ENCODE measurements at places on chromosomes 2 and 18.

DNA sequence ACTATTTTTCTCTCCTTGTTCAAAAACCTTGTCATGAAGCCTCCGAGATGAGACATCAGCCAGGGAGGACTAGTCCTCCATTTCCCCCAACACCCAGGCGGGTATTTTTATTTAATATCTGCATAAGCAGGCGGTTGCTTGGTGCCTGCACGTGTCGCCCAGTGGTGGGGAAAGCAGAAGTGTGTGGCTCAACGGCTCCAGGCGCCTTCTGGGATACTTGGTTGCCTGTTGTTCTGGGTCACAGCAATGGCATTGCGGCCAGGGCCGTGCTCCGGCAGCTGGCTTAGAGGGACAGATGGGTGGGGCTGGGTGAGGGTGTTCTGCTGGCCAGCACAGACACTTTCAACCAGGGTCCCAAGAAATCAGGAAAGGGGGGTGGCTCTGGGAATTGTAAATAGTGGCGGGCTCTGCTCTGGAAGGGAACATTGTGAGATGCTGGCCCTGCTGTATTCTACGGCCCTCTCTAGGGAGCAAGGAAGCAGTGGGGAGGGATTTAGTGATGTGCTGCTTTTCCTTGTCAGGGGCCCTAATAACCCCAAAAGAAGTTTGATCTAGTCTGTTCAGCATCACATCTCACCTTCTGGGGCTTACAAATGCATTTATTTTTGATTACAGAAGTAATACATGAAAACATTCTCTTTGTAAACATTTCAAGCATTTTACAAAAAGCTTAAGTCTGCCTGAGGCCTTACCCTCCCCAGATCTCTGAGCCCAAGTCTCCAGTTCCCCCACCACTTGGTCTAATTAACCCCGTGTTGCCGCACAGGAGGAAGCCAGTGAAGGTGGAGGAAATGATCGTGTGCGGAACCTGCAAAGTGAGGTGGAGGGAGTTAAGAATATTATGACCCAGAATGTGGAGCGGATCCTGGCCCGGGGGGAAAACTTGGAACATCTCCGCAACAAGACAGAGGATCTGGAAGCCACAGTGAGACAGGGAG, 1.1 kb downstream of the VAMP8 start:
- DNase-seq: no peak

DNA sequence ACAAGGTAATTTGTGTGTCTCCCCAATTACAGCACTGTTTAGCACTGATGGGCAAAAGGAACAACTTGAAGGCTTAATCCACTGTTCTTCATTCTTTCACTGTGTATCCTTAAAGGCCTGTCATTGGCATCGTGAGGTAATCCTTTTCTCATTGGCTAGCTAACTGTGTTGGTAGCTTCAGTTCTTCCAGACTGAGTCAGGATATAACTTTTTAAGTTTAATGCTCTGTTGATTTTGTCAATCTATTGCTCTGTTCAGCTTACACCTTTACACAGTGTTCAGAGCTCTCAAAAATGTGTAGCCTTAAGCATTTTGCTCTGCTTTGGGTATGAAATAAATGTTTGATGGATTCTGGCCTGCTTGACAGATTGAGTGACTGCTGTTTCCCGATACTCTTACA, 148.2 kb downstream of the KIAA1328 start:
- no peak for DNase-seq

DNA sequence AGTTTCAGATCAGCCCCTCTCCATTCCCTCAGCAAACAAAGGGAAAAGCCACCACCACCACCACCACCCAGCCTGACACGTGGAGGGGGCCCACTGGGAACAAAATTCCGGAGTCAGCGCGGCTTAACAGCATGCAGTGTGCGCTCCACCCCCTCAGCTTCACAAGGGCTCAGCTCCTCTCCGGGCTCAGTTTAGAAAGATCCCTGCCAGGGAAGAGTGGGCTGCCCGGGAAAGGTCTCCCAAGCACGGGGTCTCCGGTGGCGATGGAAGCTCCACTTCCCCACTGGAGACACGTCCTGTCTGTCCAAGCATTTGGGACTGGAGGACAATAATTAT, 55.7 kb downstream of the SNORC start:
- no peak for DNase-seq

DNA sequence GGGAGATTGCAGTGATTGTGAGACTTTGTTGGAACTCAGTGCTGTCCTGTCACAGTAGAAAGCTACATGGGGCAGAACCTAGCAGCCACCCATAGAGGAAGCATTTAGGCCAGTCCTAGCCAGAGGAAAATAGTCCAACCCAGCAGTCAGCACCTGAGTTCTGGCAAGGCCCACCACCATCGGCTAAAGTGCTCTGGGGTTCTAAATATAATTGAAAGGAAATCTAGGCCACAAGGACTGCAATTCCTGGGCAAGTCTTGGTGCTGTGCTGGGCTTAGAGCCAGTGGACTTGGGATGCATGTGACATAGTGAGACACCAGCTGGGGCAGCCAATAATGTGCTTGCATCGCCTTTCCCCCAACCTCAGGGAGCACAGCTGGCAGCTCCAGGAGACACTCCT, 28.9 kb upstream of the ACTR2 start:
- DNase-seq: no peak

DNA sequence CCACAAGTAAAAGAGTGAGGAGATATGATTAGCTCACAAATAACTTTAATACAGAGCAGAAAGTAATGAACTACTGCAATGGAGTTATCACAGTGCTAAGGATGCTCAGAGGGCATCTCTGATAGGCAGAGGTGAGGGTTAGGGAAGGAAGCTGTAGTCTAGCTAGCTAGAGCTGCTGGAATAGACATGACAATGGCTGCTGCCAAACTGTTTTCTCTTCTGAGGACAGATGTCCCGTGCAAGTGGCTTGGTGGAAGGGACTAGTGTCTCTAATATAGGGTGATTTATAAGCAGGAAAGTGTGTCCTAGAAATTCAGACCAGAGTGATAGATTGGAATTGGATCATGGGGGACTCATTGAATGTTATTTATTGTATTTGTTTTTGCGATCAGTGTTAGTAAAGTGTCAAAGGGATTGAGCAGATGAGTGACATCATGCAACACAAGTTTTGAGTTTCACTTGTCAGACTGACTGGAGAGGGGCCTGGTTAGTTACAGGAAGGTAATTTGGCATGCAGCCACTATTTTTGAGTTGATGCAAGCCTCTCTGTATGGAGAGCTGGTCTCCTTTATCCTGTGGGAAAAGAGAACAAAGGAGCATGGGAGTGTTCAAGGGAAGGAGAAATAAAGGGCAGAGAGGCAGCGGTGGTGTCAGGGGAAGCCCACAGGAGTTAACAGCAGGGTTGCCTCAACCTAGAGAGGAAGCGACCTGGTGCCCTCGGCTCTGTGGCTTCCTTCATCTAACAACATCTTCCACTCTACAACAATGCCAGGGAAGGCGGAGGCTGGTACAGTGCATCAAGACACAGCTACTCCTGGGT, 1.9 kb downstream of the CTLA4 start:
- DNase-seq: no peak

- no peak for DNase-seq
Measured at GRCh38 chr2:179720173-179720772, 141.1 kb downstream of the ZNF385B start.

DNA sequence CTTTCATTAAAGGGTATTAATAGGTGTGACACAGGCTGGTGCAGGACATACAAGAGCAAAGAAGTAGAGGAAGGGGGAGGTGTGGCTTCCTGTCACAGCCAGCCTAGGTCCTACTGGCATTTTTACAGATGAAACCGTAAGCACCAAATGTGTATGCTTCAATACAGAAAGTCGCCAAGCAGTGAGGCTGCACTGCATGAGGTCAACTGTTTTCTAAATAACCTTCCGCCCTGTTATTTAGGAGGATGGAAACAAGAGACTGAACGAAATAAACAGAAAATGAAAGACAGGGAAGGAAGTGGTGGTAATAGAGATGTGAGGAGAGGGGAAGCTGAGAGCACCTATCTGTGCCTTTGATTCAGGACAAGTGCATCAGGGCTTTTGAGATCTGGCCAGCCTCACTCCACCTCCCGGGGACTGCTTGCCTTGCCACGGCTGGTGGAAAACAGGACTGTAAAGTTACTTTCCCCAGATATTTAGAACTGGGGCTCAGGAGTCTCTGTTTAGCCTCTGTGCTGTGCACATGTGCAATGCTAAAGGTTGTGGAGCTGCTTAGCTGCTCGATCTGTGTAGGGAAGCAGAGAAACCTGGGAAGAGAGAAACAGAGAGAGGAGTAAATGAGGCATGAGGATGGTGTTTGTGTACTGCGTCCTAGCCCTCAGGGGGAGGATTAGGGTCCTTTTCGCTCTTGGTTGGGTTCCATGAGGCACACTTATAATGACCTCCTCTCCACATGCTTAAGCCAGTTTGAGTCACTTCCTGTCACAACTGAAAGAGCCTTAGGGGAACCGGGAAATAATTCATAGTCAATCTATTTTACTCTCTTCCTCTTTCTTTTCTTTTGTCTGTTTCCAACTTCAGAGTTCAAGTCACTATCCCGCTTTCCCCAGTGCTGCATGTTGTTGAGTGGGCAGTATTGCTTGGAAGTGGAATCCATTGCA, 62.3 kb upstream of the BOD1L2 start:
- DNase-seq: no peak

GRCh38 chr18:78977637-78978348, 1.8 kb upstream of the SALL3 start:
- DNase-seq: no peak

GRCh38 chr2:65922794-65923193, 490.4 kb upstream of the SPRED2 start:
- DNase-seq: no peak

- no peak for DNase-seq
Measured at GRCh38 chr2:197259470-197259999, 51.0 kb downstream of the ANKRD44 start.

- DNase-seq: no peak
Measured at GRCh38 chr18:51527826-51528225, 330.3 kb upstream of the MEX3C start.

DNA sequence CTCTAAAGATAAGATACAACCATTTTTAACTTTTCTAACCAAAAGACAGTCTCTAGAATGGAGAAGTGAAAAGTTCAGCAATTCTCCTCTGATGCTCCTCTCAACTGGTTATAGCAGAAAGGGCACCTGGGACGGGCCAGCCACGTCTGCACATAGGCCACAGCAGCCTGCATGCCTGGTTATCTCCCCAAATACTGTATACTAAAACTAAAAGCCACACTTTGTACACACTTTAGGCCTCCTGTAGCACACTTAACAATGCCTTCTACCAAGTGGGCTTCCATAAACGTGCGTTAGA, 179.1 kb downstream of the ANKRD44 start:
- DNase-seq: no peak

DNA sequence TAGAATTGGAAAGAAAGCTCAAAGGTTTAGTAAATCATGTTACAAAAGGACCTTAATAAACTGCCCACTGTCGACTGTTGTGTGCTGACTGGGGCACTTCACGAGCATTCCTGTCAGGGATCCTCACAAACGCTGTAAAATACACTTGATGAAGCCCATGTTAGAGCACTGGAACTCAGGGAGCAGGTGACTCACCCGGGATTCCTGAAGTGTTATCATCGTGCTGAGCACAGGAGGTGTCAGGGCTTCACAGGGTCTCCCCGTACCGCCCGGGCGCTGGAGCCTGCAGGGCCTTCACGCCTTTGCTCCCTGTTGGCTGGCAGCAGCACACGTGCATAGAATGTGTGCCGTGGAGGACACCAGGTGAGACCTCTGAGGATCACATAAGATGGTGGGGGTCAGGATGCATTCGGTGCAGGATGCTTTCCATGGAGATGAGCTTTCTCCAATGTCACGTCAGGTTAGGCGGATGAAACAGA, 187.3 kb downstream of the SNTG2 start:
- no peak for DNase-seq

DNA sequence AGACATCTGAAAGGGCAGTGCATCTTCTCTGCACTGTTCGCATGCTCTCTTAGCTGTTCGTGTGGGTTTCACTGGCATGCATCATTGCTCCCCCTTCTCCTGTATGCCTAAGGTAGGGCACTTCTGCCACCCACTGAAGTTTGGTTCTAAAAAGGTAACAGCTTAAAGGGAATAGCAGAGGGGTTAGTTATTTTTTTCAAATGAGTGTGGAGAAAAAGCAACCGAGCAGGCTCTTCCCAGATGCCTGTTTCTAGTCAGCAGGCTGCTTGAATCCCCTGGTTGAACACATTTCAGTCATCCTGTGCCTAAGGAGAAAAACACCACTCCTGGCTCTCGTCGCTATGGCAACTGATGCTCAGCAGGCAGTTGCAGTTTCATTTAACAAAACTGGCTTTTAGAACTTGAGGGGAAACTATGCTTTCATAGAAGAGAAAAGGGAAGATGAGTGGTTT, 69.8 kb upstream of the GALNT3 start:
- DNase-seq: no peak

GRCh38 chr2:188326669-188327301, 35.1 kb downstream of the GULP1 start:
- DNase-seq: no peak

DNA sequence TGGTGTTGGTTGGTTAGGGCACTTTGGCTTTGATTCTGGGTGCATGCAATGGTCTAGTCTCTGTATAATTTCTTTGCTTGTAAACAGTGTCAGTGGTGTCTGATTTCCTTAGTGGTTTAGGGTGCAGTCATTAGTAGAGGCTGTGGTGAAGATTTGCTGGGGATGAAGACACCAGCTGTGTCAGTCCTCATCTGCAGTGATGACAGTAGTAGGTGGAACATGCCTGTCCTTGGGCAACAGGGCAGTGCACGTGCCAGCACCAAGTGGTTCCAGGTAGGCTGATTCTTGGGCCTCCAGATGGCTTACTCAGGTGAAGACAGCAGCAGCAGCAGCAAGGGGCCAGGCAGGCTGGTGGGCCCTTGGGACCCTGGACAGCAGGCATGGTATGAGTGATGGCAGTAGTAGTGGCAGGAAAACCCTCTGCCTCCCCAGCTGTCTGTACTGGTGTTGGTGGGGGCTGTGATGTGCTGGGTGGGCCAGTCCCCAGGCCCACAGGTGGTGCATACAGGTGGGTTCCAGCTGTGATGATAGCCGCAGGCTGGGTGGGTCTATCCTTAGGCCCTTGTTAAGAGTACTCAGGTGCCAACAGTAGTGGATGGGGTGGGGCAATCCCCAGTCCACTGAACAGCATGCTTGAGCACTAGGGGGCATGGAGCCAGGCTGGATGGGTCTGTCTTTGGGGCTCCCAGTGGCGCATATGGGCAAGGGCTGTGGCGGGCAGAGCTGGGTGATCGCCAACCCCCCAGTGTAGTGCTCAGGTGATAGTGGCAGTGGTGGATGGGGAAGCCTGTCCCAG, 140.7 kb upstream of the THUMPD2 start:
- no peak for DNase-seq

GRCh38 chr2:57177176-57177575, 869.4 kb upstream of the VRK2 start:
- DNase-seq: no peak

- DNase-seq: no peak
Measured at GRCh38 chr2:150520887-150521664, 33.6 kb upstream of the RND3 start.
